ENCODE measurements at places on chromosomes 4 and X.

DNA sequence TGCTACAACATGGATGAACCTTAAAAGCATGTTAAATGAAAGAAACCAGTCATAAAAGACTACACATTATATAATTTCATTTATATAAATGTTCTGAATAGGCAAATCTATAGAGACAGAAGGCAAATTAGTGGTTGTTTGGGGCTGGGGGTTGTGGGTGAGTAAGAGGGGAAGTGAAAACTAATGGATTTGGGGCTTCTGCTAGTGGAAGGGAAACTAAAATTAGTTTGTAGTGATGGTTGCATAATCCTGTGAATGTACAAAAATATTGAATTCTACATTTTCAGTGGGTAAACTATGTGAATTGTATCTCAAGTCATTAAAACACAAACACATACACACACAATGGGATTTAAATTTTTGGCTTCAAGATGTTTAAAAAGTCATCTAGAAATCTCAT lies 25.4 kb upstream of the LIMCH1 start:
- DNase-seq = peak; percentile 15

DNA sequence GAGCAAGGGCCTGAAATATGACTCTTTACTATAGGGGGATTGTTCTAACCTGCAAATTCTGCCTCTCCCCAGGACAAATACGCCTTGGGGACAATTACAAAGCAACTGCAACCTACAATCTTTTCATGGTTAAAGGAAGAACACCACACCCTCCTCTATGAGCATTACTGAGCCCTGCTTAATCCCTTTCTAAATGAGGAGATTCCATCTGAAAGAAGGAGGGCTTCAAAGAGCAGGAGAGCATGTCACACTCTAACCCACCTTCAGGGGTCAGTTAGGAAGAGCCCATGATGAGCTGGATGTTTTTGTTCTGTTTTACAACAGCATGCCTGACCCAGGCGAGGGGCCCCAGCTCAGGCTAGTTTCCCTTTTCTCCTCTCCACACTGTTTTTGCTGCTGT lies 134.0 kb upstream of the ANXA3 start:
- DNase-seq = no peak

- peak; percentile 25 for DNase-seq
These were observed 11.2 kb downstream of the KLHL8 start for GRCh38 chr4:87209182-87209581.

GRCh38 chrX:140715787-140716186 lies 6.2 kb downstream of the LINC00632 start:
- no peak for DNase-seq

DNA sequence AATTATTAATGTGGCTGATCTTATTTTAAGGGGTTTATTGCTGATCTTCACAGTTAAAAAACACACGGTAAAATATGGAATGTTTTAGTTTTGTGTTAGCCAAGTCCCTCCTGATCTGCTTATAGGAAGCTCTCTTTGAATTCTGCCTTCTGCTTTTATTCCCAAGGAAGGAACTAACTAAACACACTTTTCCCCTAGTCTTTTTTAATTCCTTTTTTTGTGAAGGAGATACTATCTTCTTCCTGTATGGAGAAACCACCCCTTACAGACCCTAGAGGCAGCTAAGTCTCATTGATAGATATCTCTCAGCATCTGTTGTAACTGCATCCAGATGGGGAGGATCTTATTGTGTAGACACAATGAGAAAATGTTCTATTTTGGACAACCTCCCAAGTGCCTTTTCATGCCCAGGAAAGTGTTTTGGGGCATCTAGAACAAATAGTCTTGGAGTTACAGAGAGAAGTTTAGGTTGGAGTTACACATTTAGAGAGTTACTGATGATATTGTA lies 64.4 kb downstream of the AFF1 start:
- DNase-seq = no peak

DNA sequence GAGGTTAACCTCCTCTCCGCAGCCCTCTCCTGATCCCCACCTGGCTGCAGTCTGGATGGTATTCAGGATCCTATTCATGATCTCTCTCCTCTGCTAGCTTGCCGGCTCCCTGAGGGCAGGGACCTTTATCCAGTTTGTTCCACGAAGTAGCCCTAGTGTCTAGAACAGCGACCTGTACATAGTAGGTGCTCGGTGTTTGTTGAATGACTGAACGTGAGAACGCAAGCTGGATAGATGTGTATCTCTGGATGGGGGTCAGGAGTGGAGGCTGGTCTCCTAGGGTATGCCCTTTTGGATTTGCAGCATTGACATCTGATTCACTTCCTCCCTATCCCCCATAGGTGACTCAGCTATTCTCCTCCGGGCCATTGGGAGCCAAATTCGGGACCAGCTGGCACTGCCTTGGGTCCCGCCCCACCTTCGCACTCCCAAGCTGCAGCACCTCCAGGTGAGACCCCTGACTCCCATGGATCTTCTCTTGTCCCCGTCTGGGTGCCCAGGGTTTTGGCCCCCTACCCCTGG lies 7.3 kb downstream of the CCDC22 start:
- DNase-seq = no peak

DNA sequence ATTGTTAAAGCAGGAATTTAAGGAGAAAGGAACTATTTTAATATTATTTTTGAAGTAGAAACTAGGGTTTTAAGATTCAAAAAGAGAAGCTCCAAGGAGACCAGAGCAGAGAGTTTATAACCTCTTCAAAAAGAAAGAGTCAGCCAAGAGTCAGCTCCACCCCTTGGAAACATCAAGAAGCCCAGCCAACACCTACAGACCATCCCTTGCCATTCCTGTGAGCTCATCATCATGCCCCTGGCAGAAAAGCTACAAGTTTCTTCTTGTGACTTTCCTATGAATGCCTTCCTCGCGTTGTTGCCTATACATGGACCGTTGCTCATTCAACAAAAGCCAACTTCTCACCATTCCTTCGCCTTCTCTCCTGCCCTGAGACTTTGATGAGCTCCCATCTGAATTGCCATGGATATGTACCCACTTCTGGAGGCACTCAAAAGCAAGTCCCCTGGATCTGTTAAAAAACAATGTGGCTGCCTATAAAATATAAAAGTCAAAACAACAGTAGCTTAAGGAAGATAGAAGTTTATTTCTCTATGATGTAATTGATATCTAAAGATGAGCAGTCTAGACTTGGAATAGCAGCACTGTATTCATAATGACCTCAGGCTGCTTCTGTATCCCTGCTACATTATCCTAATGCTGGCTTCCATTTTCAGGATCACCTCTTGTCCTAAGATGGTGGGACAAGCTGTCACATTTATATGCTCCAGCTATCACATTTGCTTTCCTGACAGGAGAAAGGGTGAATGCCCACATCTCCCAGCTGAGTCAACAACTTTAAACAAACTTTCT lies 20.3 kb downstream of the PLRG1 start:
- DNase-seq = no peak

DNA sequence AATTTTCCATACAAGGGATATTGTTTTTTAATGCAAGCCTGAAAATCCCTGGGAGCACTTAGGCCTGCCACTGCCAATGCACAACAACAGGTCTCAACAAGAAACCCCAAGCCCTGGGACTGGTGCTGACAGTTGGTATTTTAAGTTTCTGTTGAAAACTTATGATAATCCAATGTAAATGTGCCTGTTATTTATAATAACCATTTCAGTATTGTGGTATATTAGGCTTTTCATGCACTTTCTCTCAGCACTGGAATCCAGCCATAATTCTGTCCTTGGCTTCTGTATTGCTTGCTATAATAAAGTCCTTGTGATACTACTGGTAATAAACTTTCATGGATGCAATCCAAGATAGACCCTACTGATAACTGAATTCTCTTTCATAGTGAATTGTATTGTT lies 218.9 kb downstream of the PCDH7 start:
- no peak for DNase-seq

DNA sequence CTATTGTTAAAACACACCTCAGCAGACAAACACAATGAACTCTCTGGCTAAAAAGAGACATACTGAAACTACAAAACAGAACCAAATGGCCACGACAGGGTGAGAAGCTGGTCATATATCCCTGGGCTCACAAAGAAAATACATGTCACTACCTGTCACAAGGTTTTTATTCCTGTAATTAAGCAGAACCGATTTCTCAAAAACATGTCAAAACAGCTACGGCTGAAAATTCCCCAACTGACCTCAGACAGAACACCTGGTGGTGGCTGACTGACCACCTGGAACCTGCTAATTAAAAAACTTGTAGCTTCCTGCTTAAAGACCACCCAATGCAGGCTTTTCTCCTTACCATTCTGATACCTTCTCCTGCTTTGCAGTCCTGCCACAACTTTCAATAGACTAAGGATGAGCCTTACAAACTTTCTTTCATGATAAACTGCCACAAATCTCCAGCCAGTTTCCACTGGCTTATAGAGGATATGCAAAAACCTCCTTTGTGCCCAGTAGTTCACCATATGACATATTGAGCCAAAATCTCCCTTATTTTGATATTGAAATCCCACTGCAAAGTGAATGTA lies 571.9 kb downstream of the SPOCK3 start:
- no peak for DNase-seq

- DNase-seq = no peak
These were observed 3.3 kb upstream of the HPGDS start for GRCh38 chr4:94345969-94346368.

DNA sequence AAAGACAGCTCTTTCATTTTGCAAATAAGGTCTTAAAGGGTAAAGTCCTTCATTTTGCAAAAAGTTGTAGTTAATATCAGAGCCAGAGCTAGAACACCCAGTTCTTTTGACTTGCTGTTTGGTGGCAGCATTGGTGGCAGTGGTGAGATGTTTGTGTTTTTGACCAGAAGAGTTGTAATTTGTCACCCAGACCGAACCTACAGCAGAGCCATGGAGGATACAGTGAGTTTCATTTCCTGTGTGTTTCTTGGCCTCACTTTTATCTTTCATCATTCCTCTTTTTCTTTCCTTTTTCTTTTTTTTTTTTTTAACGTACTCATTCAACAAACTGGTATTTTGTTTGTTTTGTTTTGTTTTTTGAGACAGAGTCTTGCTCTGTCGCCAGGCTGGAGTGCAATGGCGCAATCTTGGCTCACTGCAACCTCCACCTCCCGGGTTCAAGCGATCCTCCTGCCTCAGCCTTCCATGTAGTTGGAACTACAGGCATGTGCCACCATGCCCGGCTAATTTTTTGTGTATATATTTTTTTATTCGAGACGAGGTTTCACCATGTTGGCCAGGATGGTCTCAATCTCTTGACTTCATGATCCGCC lies 116.4 kb downstream of the AFF1 start:
- no peak for DNase-seq

- no peak for DNase-seq
These were observed 172.0 kb downstream of the CFAP299 start for GRCh38 chr4:80507507-80507906.

GRCh38 chr4:83237591-83237990 lies 47.0 kb downstream of the COQ2 start:
- DNase-seq = peak; percentile 36

- DNase-seq = no peak
These were observed 2387.6 kb downstream of the PCDH7 start for GRCh38 chr4:33107814-33108213.

DNA sequence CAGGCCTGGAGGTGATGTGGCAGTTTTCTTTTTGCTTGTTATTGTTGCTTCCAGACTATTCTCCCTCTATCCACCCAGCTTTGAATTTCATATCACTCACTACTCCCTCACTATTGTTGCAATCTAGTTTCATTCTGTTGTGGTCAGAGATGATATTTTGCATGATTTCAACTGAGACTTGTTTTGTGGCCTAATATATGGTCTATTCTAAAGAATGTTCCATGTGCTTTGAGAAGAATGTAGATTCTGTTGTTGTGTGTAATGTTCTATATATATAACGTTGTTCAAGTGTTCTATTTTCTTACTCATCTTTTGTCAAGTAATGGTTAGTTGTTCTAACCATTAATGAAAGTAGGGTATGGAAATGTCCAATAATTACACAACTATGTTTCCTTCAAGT lies 59.0 kb downstream of the THOC2 start:
- DNase-seq = no peak

GRCh38 chrX:40411340-40412111 lies 169.2 kb upstream of the ATP6AP2 start:
- DNase-seq = peak; percentile 91

DNA sequence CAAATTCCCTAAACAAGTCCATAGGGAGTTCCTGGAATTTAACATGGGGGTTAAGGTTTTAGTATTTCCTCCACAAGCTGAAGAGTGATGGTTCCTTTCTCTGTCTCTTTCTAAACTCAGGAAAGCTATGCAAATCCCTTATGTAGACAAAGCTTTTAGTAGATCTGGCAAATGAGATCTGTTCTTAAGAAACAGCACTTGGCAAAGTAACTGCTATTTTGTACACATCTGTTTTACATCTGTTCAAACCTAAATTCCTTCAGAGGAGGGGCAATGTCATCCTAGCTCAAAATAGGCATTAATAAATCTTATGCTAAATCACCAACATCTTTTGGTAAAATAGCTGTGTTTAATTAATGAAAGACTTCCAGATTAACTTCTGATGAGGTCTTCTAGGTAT lies 137.8 kb upstream of the TBC1D9 start:
- no peak for DNase-seq

DNA sequence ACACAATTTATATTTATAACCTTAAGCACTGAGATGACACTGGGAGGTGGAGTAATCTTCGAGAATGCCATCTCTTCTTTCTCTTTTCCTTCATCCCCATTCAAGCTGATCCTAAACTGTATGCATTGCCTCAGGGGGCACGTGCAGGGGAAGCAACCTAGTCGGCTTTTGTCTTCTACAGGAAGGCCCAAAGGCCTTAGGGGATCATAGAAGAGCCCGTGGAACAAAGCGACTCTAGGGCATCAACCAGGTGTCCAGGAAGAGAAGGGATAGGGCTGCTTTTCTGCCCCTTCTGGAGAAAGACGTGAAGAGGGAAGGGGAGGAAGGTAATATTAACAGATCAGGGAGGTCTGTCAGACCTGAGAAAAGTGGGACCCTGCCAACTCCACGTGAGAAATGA lies 6.9 kb upstream of the TLR8 start:
- no peak for DNase-seq

DNA sequence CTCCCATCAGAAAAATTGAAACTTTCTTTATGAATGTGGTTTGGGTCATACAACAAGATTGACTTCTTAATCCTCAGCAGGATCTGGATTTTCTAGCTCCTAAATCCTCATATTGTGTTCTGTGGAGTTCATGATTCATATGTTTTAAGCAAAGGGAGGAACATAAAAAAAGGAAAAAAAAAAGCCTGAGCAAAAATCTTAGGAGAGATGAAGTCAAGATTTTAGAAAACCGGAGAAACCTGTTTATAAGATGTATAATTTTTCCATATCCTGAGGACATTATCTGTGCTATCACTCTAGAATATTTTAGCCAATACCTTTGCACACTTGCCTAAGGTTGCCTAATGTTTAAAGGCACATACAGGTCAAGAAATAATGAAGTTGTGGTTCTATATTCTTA lies 7.0 kb upstream of the EREG start:
- DNase-seq = no peak

DNA sequence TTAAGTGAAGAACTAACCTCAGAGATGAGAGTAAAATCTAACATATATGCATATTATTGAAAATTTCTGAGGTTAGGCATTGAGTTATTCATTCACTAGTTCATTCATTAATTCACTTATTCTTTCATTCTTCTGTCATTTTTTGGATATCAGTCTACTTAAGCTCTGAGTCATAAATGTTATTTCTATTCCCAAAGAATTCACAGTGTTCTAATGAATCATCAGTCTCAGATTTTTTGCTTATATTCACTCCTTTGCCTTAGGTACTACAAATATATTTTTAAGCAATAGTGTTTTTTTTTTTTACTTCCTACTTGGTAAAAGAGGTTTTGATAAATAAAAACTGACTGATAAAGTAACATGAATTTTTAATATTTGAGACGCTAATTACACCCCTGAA lies 95.2 kb upstream of the DKK2 start:
- no peak for DNase-seq

All from NB4 (cell line).